ENCODE measurements at places on chromosomes 5 and 9.

DNA sequence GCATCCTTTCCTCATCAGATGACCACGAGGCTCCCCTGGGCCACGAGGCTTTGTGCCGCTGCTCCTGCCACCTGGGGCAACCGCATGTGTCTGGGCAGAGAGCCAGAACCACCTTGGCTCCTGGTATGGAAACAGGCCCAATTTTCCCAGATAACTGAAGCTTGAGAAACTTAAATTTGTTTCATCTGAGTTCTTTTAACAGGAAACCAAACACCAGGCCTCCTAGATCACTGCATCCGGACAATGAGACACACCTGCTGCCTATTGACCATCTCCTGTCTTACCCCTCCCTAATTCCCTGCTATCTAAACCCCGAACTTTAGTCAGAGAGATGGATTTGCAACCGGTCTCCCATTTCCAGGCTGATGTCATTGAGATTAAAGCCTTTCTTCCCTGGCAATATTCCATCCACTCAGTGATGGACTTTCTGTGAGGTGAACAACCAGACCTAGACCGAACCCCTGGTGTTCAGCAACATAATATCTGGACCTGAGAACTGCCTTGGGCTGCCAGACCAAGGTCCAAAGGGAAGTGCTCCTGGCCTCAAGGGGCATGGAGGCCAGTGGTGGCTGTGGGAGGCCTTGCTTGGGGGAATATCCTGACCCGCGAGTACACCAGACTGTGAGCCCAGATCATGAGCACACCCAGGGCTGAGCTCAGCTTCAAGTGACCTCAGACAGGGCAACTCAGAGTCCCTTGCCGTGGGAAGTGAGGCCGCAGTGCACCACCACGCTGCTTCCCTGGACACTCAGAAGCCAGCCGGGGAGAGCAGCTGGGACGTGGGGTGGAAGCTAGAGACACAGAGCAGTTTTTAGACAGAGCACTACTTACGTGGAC is 199.7 kb downstream of the HSPA4 start:
- DNase-seq: peak; percentile 49

- DNase-seq: no peak
These were observed 148.1 kb downstream of the MAT2B start for GRCh38 chr5:163653526-163653925.

DNA sequence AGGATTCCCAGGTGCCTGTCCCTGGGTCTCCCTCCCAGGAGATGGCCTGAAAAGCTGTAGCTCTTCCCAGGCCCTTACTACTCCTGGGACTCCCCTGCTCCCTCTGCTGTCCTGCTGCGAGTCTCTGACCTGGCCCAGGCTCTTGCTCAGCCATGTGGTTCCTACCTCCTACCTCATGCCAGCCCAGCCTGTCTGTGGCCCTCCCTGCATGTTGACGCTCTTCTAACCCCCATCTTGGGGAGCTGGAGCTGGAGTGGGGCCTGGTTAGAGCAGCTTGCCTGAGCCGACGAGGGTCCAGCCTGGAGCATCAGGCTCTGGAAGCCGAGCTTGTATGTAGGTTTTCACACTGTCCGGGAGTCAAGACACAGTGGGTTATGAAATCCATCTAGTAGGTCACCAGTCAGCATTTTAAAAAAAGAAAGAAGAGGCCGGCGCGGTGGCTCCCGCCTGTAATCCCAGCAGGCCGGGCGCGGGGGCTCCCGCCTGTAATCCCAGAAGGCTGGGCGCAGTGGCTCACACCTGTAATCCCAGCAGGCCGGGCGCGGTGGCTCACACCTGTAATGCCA is 244.4 kb downstream of the FANCC start:
- DNase-seq: no peak

- no peak for DNase-seq
These were observed 11.1 kb downstream of the TRIM14 start for GRCh38 chr9:98107926-98108325.

DNA sequence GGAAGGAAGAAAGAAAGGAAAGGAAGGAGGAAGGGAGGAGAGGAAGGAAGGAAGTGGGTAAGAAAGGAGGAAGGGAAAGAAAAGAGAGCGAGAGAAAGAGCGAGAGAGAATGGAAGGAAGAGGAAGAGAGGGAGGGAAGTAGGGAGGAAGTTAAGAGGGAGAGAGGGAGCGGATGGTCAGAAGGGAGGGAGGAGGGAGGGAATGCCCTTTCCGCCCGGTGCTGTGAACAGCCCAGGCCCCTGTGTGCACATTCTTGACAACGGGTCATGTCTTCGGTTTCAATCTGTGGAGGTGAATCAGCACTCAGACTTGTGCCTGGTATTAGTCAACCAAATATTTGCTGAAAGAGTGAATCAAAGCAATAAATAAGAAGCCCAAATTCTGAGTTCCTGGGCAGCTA is 39.2 kb downstream of the PRUNE2 start:
- no peak for DNase-seq

Data from mucosa of gallbladder (tissue), 1 donor.